Fibroblast of lung (primary cell): ENCODE measurements at places on chromosomes 3 and 15. TPM values are rescaled to one million over a fixed set of nuclear protein-coding genes. Genes with fewer than 3 reads are reported as not detected.
A peak's percentile ranks its signal among the peaks of the same experiment; 100 is the strongest.

DNA sequence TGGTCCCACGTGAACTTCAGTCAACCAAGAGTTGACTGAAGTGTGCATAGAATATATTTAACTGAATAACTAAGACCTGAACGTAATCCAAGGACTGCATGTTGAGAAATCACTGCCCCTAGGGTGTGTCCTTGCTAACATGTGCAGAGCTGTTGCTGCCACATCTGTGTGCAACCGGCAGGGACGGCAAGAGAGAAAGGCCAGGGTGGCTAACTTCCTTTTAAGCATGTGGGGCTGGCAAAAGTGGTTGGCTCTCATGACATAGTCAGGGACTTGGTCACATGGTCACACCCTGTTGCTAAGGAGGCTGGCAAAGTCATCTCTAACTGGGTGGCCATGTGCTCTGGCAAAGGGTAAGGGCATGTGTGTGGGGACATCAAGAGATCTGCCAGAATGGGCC is 52.4 kb downstream of the GASK1A start:
- no peak overlapping the region for H3K4me3 ChIP-seq
- H3K4me1 ChIP-seq: no peaks in the 10 kb centered on the region
- H3K27me3 ChIP-seq: peaks cover 2% of the 10 kb centered on the region
- no peak for DNase-seq
- no peak overlapping the region for H3K27ac ChIP-seq

Gene PLCH1
- under 0.01 TPM in 2 replicates for total RNA-seq

Gene ZDHHC19
- not detected in 2 replicates for total RNA-seq

DNA sequence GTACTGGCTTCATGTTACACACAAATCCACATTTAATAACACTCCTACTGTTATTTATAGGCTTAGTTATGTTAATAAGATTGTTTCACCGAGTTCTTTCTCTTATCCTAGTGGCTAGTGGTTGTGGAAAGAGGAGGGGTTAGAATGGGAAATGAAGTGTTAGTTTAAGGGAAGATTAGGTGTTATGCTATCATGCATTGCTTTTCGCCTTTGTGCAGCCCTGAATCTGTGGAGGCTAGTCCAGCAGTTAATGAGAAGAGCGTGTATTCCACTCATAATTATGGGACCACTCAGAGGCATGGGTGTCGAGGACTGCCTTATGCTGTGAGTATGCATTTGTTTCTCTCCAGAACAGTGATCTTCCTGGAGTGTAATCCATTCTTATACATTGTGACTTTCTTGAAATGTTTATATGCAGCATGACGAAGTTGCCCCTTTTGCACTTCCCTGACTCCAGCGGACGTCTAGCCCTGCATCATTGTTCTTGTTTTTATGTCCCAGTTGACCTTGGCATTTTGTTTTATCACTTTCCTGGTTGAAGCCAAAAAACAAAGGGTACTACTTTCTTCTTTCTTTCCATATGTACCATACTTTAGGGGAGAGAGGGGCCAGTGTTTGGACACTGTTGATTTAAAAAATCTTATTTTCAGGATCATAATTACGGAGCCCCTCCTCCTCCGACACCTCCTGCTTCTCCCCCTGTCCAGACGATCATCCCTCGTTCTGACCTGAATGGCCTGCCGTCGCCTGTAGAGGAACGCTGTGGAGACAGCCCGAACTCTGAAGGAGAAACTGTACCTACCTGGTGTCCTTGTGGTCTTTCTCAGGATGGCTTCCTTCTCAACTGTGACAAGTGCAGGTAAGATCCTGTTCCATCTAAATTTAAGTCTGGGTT is 36.5 kb downstream of the SETD5 start:
- DNase-seq: no peak
- H3K27me3 ChIP-seq: no peaks in the 10 kb centered on the region
- H3K4me3 ChIP-seq: no peak overlapping the region
- H3K27ac ChIP-seq: no peak overlapping the region
- H3K36me3 ChIP-seq: peaks cover 26% of the 10 kb centered on the region

DNA sequence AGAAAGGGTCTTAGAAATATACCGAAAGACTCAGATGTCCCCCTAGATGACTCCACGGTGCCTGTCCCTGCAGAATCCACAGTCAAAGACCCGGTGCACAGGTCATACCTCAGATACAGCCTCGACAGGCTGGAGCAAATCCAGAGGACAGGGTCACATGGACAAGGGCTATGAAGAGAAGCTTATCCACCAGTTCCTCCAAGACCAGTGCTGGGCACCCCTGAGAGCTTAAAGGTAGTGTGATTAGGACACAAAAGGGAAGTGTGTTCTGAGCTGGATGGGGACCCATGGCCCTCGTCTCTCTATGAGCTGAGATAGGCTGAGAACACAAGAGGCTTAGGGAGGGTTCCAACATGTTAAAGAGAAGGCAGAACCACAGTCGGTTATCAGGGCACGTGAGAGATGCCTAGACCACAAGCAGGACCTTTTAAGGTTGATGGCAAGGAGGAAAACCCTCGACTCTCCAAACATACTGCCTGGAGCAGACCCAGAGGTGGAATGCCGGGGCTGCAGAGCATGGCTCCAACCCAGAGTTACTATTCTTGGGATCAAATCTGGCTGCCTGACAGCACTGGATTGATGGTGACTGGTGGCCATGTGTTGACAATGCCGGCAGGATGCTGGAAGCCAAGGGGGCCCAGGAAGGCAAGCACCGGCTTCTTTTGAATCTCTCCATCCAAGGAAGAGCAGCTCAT is 46.9 kb downstream of the ADCY5 start:
- DNase-seq: no peak
- no peaks in the 10 kb centered on the region for H3K4me1 ChIP-seq
- no peaks in the 10 kb centered on the region for H3K36me3 ChIP-seq
- H3K27me3 ChIP-seq: peaks cover 33% of the 10 kb centered on the region
- H3K27ac ChIP-seq: no peak overlapping the region

- DNase-seq: peak; percentile 84
- no peak overlapping the region for H3K4me3 ChIP-seq
- peaks cover 7% of the 10 kb centered on the region for H3K4me1 ChIP-seq
- no peak overlapping the region for H3K27ac ChIP-seq
- H3K36me3 ChIP-seq: no peaks in the 10 kb centered on the region
- no peaks in the 10 kb centered on the region for H3K27me3 ChIP-seq
Measured at GRCh38 chr3:156304406-156304805, 184.0 kb downstream of the KCNAB1 start.

DNA sequence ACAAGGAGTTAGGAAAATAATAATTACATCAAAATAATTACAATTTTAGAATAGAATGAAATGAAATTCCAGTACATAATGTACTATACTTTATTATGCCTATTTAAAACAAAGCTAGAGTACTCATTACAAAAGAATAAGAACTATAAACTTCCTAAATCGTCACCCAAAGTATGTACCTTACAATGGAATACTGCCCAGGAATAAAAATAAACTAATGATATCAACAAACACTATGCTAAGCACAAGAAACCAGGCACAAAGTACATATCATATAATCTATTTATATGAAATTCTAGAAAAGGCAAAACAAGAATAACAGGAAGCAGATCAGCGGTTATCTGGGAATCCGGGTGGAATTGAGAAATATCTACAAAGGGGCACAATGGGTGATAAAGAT is 84.7 kb downstream of the MYO9A start:
- H3K27ac ChIP-seq: no peak overlapping the region
- no peak overlapping the region for H3K4me3 ChIP-seq
- no peaks in the 10 kb centered on the region for H3K27me3 ChIP-seq
- H3K4me1 ChIP-seq: no peaks in the 10 kb centered on the region
- DNase-seq: no peak
- no peaks in the 10 kb centered on the region for H3K36me3 ChIP-seq

DNA sequence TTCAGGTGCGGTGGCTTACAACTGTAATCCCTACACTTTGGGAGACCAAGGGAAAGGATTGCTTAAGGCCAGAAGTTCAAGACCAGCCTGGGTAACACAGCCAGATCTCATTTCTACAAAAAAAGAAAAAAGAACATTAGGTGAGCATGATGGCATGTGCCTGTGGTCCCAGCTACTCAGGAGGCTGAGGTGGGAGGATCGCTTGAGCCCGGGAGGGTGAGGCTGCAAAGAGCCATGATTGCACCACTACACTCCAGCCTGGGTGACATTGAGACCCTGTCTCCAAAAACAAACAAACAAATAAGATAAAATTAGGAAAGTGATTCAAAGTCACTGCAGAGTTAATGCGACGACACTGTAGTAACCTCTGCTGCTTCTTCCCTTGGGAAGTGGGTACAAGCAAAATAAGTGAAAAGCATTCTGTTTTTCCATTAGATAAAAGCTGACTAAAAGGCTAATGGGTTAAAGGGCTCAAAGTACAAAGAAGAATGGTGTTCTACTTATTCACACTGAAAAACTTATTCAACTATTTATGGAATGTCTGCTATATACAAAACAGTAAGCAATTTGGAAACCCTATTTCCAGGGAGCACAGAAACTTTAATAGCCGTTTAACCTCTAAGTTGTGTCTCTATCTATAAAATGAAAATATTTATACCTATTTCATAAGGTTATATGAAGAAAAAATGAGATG is 8.0 kb upstream of the RPS27L start:
- H3K27me3 ChIP-seq: no peaks in the 10 kb centered on the region
- no peak overlapping the region for H3K27ac ChIP-seq
- no peaks in the 10 kb centered on the region for H3K36me3 ChIP-seq
- no peak overlapping the region for H3K4me3 ChIP-seq
- no peak for DNase-seq
- H3K4me1 ChIP-seq: peaks cover 3% of the 10 kb centered on the region

GRCh38 chr15:88395872-88396781 is 71.1 kb downstream of the MRPL46 start:
- no peaks in the 10 kb centered on the region for H3K36me3 ChIP-seq
- no peak overlapping the region for H3K27ac ChIP-seq
- no peak overlapping the region for H3K4me3 ChIP-seq
- DNase-seq: no peak
- H3K4me1 ChIP-seq: no peaks in the 10 kb centered on the region
- no peaks in the 10 kb centered on the region for H3K27me3 ChIP-seq

Gene IGF2BP2
- 26.2 and 46.1 TPM in 2 replicates for total RNA-seq
